RPMI7951 (cell line): ENCODE measurements at places on chromosomes 3 and 15.

- no peak for DNase-seq
Measured at GRCh38 chr3:67947808-67948508, 293.5 kb upstream of the SUCLG2 start.

DNA sequence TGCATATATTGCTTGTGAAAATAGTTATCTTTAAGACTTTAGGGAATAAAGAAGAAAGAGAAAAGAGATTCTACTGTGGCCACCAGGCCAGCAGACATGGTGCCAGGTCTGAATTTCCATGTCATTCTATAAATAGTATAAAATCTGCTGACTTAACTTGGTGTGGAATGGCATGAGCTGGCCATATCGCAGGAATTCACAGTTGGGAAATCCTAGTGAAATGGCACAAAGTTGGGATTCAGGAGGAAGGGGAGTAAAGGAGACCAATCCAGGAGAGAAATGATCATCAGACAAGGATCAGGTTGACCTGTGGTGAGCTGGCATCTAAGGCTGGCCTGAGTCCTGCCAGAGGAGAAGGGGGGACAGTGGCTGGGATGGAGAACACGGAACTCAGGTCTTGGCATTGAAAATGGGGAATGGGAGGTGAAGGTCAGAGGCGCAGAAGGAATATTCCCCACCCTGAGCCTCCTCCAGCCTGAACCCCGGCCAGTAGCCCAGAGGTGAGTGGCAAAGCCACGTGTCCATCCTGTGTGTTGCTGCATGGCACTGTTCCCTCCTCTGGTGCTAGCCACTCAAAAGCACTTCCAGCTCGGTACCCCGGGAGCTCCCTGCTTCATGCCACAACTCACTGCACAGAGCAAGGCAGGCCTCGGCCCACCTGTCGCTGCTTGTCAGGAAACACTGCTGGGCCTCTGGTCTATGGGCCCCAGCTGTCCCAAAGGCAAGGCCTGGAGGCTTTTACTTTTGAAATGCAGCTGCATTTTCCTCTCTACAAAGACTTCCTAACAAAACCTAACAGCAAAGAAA is 51.4 kb downstream of the SSUH2 start:
- DNase-seq: peak; percentile 29

GRCh38 chr15:38868326-38869114 is 303.9 kb upstream of the RASGRP1 start:
- peak; percentile 99 for DNase-seq

DNA sequence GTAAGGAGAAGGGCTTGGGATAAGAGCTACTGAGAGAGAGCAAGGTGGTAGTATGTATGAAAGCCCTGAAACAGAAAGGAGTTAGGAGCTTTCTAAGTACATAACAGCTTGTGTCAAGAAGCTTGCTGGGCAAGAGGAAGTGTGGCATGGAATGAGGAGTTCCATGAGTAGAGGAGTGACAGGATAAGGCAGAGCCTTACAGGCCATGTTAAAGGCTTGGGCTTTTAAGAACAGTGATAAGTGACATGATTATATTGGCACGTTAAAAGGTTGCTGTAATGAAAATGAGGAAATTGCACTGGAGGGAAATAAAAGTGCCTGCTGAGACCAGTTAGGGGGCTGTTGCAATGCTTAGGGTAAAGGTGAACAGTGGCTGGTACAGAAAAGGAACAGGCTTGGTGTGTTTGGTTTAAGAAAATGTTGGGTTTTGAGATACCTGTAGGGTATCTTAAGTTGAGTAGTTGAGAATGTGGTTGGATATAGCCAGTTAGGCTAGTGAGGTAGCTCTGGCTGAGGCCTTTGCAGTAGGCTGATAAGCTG is 49.0 kb downstream of the MEF2A start:
- no peak for DNase-seq
